ENCODE measurements at places on chromosomes 7 and 10. TPM values are rescaled to one million over a fixed set of nuclear protein-coding genes. Genes with fewer than 3 reads are reported as not detected.

DNA sequence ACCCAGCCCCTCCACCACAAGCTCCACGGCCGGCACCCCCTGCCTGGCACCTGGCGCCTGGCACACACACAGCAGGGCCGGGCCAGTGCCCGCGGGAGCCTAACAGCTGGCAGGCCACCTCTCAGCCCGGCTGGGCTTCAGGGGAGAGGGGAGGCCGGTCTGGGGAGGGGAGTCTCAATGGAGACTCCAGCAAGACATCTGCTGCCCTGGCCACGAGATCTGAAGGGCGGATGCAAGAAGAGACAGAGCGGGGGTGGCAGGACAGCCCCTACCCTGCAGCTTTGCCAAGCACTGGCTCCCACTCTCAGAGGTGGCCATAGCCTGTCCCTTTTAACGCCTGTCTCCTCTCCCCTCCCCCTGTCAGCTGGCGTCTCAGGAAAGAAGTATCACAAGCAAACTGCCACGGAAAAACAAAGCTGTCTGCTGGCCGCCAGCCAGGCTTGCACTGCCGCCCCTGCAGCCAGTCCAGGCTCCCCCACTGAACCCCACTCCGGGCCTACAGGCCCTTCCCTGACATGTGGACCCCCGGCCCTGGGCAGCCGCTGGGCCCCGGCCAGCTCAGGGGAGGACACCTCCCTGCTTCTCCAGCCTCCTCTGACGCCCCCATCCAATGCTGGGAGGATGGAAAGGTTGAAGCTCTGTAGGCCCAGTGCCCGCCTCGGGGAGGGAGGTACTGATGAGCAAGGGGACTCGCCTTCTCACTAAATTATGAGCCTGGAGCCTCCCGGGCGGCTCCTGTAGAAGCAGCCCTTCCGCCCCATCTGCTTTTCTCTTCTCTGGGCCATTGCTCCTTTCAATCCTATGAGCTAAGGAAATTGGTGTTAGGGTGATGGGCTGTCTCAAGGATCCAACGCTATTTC is 178.4 kb downstream of the ARHGAP12 start:
- peak; percentile 81 for DNase-seq

GRCh38 chr7:143376396-143376795 is 4.7 kb upstream of the ZYX start:
- DNase-seq = peak; percentile 56

- peak; percentile 86 for DNase-seq
These were observed 1.3 kb upstream of the ZCCHC24 start for GRCh38 chr10:79446758-79447084.

DNA sequence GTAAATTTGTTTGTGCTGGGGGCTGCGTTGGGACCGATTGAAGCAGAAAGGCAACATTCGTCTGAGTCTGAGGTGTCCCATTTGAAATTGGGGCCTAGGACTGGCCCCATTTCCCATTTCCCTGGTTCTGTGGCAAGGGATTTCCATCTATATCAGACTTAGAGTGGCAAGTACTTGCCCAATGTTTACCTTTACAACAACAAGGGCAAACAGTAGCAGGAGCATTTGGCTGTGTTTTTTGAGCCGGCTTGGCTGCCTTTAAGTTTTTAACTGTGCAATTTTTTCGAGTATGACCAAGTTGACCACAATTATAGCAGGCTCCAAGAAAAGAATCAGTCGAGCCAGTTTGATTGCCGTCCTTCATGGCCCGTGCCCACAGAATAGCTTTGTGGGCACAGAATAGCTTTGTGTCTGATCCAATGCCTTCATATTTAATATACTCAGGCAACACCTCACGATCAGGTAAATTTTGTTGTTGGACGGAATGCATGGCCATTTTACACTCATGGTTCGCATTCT is 4.7 kb upstream of the CYP17A1 start:
- DNase-seq = no peak

- DNase-seq = no peak
These were observed 137.7 kb downstream of the CHN2 start for GRCh38 chr7:29332042-29332811.

DNA sequence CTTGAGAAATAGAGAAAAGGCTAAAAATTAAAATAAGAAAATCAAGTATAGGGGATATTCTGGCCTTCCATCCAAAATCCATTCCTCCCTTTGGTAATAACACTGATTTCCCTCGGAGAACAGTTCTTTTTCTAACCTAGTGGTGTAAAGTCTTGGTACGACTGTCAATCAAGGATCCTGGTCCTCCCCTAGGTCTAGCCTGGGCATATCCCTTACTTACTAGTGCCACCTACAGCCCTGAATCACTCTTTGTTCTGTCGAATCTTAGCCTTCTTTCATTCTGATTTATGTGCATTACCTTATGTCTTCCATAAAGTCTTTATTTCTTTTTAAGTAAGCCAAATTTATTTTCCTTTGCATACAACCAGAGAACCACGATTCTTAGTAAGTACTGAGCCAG is 298.7 kb upstream of the LRRTM3 start:
- no peak for DNase-seq

DNA sequence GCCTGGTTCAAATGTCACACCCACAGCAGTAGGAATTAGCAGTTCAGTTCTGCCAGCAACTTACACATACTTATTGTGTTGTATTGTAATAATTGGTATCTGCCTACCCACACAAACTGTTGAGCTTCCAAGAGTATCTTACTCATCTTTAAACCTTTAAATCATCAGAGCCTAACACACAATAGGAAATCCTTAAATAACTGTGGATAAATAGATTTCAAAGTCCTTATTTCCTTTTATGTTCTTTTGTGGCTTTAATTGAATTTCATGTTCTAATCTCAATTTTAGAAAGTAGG is 3.9 kb downstream of the CASD1 start:
- DNase-seq = no peak

DNA sequence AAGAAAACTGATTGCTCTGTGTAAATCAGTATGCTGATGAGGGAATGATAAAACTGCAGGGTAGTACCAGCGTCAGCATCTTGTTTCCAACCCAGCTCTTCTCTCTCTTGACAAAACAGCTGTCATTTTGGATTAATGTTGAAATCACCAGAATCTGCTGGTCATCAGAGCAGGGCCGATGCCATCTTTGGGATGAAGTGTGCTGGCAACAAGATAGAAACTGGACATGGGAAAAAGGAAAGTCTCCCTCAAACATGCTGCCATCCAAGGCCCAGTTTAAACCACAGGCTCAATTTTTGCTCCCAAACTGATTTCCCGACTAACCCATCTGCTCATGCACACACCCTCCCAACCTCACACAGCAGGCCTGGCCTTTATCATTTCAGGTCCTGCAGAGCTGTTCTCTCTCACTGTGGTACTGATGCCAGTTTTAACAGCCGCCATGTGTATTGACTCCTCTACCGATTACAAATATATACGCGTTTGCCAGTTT is 285.2 kb downstream of the AUTS2 start:
- DNase-seq = no peak

DNA sequence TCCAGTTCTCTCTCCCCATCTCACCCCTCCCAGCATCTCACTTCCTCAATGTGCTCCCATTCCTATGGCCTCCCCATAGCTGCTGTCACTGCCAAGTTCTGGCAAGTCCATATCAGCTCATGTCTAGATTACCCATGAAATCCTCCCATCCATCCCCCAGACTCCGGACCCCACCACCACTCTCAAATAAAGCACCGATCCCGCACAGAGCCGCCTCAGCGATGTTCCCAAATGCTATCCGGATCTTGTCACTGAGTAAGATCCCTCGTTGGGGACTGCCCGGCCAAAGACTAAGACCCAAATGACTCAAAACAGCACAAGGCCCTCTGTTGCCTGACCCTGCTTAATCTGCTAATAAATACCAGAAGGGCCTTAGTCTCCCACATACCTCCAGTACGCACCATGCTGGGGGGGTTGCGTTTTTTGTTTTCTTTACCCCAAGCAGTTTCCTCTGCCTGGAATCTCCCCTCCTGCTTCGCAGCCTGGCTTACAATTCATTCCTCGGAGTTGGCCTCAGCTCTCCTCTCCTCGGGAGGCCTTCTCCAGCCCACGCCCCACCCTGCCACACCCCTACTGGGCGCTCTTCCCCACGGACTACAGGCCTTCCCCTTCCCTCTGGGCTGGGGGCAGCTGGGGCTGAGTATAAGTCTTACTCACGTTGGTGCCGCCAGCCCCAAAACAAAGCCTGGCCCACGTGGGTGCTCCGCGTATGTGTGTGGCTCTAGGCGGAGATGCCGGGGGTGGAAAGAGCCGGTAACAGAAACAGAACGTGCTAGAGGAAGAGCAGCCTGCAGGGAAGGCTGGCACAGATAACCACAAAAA is 1.8 kb upstream of the DUSP5 start:
- DNase-seq = peak; percentile 77

DNA sequence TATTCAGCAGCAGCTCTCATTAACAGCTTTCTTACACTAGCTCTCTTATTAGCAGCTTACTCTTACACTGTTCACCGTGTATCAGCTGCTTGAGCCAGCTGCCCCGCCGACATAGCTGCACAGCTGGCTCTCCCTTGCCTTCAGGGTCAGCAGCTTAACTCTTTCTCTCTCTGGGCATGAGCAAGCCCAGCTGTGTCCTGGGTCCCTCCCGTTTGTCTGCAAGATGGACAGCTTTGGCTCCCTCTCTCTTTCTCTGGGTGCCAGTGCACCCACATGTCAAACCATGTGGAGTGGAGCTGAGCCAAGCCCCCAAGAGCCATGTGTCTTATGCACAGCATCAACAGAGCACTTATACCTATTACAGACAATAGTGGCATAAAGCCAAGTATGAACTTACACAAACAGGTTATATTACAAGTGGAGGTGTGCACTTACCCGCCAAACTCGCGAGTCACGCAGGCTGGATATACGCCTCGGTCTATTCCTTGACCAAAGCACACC is 35.7 kb upstream of the MTPAP start:
- DNase-seq = no peak

Gene BTBD16
- 0.17 TPM for total RNA-seq

Gene OR2A7
- total RNA-seq = 1.4 TPM

Gene GATA3
- 1.0 TPM for total RNA-seq

Gene SFMBT2
- 11.9 TPM for total RNA-seq

Gene ATP6V1F
- 137 TPM for total RNA-seq

Gene OPN1SW
- not detected for total RNA-seq

Gene NPTX2
- 0.99 TPM for total RNA-seq
